Stimulated activated CD4-positive, alpha-beta T cell treated with anti-CD3 and anti-CD28 coated beads, Interleukin-12 subunit alpha, Interleukin-12 subunit beta, amount 100 ng/mL, for 4 hours (primary cell): ENCODE measurements at places on chromosomes 7 and 10.

- DNase-seq, result no peak
These were observed 116.8 kb downstream of the LHPP start for GRCh38 chr10:124578231-124579010.

DNA sequence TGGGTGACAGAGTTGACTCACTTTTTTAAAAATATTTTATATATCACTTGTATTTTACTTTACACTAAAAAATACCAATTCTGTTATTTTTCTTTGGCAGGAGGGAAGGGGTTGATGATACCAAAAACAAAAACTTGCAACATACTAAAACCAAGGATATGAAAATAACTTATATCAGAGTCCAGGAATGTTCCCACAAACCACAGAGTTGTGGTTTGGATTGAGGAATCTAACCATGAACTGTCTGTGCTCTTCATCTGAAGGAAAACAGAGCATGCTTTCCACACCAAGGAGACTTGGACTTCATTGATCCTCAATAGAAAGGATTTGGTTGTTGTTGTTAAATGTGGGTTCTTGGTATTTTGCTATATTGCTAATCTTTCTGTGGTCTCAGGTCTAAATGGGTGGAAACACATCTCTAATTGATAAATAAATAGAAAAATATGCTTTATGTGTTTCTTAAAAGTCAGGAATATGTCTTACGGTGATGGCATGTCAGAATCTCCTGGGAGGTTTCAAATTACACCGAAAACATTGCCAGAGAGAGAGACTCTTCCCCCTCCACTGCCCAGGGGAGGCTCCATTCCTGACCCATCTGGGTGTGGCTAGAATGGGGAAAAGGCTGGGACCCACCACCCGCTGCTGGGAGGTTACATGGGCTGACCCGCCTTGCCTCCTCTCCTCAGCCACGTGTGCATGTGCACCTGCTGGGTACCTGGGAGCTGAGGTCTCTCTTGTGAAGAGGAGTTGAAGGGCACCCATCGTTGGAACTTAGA is 46.9 kb upstream of the STK17A start:
- DNase-seq, result no peak

GRCh38 chr10:44334621-44335184 is 50.2 kb downstream of the CXCL12 start:
- DNase-seq, result no peak

DNA sequence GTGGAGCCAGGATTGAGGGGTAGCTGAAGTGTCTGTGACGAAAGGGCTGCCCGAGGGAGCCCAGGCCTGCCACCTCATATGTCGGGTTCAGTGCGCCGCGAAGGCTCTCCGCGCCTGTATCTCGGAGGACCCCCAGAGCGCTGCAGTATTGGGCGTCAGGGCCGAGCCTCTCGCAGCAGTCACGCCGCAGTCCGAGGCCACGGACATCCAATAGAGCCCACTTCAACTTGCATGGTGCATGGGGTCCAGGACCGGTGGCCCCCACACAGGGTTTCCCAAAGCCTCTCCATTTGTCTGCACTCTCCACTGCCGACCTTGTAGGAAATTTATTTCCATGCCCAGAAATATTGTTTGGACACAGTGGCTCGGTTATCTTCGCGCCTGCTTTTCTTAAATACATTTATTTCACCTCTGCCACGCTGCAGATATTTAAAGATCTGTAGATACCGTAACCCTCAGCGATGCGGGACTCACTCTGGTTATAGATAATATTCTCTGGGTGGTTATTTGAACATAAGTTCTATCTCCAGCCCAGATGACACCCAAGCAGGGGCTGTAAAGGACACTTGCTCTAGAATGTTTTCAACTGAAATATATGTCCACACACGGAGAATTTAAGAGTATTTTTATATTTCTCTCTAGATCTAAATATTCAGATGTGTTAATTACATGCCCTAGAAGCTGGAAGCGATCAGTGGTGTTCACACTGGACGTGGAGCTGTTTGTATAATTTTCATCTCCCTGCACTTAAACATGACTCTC is 5.1 kb upstream of the ZNF503 start:
- DNase-seq, result no peak

GRCh38 chr10:58638388-58638787 is 125.7 kb downstream of the BICC1 start:
- DNase-seq, result no peak

GRCh38 chr7:12635830-12636229 is 51.6 kb upstream of the ARL4A start:
- DNase-seq, result no peak

DNA sequence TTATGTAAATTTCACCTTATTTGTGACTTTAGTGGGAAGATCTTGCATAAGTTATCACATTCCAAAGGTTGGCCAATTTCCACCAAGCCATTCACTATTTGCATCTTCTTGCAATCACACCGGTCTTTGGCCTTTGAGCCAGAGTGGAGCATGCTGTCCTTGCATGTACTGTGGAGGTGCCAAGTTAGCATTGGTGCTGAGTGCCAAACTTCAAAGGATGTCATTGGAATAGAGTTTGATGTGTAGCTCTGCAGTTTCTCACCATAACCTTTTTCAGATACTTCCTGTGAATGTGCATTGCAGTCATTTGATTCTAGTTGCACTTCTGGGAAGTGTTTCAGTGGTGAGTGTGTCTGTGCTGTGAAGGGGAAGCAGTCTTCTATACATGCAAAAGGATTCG is 620.6 kb downstream of the SUGCT start:
- DNase-seq, result no peak

- DNase-seq, result no peak
These were observed 1125.6 kb upstream of the AUTS2 start for GRCh38 chr7:68472688-68473087.

DNA sequence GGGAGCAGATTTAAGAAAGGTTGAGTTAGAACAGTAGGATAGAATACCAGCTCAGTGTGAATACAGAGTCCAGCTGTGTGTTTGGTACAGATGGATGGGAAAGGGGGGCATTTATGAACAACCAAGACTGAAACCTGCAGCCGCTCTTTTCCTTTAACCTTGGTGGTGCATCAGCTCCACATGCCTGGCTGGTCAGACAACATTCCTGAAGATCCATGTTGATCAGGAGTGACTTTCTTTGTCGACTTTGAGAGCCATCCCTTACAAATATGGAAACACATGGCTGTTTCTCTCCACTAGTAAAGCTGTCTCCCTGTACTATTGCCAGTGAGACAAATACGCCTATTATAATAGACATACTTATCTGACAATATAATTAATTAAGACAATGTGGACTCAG is 476.5 kb upstream of the IGFBP3 start:
- DNase-seq, result no peak

DNA sequence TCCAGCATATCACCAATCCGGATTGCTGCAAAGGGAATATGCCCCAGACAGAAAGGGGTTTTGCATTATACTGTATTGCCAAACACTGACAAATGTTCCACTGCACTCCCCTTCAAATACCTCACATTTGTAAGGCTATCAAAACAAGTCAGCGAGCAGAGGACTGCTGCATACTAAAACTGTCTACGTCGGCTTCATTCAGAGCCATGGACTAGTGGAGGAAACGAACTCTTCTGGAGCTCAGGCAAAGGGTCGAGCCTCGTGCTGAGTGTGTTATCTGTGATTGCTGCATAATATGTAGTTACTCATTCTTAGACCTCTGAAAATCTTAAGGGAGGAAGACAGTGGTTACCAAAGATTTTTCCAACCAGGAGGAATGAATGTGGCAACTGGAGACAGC is 200.2 kb downstream of the DYNC1I1 start:
- DNase-seq, result no peak

- DNase-seq, result no peak
These were observed 417.1 kb upstream of the KLF6 start for GRCh38 chr10:4201866-4202825.

- DNase-seq, result no peak
These were observed 121.9 kb downstream of the WNT2 start for GRCh38 chr7:117200786-117201458.

- DNase-seq, result no peak
These were observed 446.5 kb upstream of the MKI67 start for GRCh38 chr10:128572696-128573095.

DNA sequence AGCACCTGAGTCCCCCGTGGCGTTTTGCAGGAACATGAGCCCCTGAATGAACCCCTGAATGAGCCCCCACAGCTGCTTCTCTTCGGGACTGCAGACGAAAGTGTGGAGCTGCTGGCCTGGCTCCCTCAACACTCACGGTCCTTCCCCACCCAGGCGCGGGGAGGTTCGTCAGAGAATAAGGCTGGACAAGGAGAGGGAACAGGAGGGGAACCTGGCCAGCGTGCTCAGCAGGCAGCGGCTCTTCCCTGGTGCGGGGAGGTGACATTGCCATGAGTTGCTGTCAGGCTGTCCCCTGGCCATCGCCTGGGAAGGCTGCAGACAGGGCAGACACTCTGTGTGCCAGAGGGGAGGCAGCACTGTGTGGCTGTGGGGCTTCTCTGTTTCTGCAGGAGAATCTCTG is 80.9 kb upstream of the SHH start:
- DNase-seq, result no peak

GRCh38 chr7:41899823-41900433 is 197.0 kb upstream of the INHBA start:
- DNase-seq, result no peak

DNA sequence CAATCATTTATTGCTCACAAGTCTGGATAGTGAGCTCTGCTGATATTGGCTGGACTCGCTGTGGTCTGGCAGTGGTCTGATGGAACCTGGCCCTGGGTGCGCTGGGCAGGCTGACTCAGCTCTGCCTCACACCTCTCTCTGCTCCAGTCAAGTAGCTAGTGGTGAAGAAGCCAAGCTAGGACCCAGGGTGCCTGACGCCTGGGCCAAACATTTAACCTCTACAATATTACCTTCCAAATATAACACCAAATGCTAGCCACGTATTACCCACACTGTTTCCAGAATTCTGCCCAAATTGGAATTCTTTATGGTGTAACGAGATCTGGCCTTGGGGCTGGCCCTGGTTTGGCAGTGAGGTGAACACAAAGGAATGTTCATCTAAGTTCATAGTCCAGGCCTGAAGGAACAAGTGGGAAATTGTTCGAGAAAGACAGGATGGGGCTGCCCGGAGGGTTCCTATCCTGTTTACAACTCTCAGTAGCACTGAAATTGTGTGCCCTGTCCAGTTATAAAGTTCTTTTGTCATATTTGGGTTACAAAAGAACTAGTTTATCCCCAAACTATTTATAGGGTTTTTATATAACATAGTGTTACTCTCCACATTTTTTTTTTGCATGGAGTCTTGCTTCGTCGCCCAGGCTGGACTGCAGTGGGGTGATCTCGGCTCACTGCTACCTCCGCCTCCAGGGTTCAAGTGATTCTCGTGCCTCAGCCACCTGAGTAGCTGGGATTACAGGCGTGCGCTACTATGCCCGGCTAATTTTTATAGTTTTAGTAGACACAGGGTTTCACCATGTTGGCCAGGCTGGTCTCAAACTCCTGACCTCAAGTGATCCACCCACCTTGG is 16.3 kb downstream of the OR2AE1 start:
- no peak for DNase-seq

- no peak for DNase-seq
These were observed 114.2 kb downstream of the SPAG6 start for GRCh38 chr10:22459496-22459895.

GRCh38 chr10:124642088-124642710 is 102.0 kb downstream of the FAM53B start:
- DNase-seq, result no peak

DNA sequence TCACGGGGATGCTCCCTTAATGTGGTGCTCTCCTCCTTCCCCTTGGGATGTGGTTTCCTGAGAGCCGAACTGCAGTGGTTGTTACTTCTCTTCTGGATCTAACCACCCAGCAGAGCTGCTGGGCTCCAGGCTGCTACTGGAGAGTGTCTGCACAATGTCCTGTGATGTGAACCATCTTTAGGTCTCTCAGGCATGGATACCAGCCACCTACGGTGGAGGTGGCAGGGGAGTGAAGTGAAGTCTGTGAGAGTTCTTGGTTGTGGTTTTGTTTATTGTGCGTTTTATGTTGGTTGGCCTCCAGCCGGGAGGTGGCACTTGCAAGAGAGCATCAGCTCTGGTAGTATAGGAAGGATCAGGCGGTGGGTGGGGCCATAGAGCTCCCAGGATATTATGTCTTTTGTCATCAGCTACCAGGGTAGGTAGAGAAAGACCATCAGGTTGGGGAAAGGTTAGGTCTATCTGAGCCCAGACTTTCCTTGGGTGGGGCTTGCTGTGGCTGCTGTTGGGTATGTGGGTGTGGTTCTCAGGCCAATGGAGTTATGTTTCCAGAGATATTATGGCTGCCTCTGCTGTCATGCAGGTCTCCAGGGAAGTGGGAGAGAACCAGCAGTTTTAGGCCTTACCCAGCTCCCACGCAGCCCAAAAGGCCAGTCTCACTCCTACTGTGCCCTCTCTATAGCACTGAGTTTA is 87.9 kb downstream of the KIF20B start:
- no peak for DNase-seq

DNA sequence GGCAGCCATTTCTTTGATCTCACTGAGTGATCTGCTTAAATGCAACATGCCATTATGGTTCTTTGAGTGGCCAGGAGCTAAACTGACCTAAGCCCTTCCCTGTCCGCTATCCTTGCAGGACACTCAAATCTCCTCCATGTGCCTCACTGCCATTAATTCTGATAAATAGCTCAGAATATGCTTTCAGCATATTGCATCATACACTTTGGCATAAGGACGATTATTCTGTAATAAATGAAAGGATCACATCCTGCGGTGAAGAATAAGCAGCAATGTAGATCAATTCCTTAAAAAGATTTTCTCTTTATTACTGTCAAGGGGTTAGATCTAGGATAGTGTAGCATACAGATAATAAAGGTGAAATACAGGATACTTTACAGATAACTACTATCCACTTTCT is 231.8 kb upstream of the CTBP2 start:
- DNase-seq, result no peak

GRCh38 chr7:87027900-87028299 is 31.6 kb downstream of the ELAPOR2 start:
- DNase-seq, result no peak
